Fibroblast of skin of right quadriceps (primary cell): ENCODE measurements at places on chromosomes 13 and 19.

DNA sequence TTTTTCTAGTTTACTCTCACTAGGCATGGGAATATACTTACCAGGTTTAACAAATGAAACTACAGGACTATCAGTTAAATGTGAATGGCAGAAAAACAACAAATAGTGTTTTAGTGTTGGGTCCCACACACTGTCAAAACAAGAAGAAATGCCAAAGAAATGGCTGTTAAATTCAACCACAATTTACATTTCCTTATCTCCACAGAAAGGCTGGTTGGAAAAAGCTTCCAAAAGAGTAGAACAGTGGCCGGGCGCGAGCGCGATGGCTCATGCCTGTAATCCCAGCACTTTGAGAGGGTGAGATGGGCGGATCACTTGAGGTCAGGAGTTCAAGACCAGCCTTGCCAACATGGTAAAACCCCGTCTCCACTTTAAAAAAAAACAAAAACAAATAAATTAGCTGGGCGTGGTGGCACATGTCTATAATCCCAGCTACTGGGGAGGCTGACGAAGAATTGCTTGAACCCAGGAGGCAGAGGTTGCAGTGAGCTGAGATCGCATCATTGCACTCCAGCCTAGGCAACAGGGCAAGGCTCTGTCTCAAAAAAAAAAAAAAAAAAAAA, 66.5 kb downstream of the SERP2 start:
- no peak for DNase-seq

- DNase-seq = no peak
Measured at GRCh38 chr13:90405301-90405700, 942.2 kb upstream of the MIR17HG start.

- DNase-seq = peak; percentile 3
Measured at GRCh38 chr13:38767506-38768265, 80.8 kb downstream of the FREM2 start.

DNA sequence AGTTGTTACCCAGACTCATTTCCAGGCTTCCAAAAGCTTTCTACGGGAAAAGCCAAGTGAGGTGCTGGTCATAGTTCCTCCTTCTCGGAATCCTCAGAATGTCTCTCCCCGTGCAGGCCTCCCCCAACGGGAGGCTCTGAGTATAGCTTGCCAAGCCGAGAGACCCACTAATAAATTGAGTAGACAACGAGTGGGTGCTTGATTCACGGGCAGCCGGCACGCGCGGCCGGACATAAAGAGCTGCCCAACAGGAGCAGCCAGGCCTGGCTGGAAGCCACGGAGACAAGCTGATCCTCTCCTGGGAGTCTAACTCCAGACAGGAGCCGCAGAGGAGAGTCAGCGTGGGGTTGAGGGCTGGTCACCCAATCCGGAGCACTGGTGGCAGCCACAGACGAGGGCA, 43.4 kb upstream of the MEDAG start:
- no peak for DNase-seq

GRCh38 chr19:18969931-18970659, 29.1 kb upstream of the HOMER3 start:
- no peak for DNase-seq

DNA sequence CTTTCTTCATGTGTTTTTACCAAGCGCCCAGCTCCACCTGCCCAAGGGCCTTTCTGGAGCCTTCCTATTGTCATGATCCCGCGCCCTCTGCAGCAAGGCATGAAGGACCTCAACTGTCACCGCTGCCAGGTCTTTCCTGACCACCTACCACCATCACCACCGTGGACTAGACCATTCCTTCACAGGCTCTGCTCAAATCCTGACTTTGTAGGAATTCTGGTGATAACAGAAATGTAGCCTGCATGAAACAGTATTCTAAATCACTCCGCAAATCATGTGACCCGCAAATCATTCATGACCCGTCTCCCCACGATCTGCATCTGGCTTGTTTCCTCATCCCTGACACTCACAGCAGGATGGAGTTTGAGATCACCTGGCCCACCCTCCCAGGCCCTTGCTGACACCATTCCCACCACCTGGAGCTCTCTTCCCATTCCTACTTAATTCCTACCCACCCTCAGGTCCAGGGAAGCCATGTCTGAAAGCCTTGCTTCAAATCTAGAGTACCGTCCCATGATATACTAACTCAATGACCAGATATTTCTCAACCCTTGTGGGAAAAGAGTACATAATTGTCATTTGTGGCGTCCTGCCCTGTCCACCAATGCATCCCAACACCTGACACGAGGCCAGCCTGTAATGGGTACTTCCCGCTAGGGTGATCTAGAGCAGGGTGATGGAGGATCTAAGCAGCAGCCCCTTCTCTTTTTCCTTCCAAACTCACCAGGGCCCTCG, 1.3 kb downstream of the UBE2S start:
- DNase-seq = no peak

DNA sequence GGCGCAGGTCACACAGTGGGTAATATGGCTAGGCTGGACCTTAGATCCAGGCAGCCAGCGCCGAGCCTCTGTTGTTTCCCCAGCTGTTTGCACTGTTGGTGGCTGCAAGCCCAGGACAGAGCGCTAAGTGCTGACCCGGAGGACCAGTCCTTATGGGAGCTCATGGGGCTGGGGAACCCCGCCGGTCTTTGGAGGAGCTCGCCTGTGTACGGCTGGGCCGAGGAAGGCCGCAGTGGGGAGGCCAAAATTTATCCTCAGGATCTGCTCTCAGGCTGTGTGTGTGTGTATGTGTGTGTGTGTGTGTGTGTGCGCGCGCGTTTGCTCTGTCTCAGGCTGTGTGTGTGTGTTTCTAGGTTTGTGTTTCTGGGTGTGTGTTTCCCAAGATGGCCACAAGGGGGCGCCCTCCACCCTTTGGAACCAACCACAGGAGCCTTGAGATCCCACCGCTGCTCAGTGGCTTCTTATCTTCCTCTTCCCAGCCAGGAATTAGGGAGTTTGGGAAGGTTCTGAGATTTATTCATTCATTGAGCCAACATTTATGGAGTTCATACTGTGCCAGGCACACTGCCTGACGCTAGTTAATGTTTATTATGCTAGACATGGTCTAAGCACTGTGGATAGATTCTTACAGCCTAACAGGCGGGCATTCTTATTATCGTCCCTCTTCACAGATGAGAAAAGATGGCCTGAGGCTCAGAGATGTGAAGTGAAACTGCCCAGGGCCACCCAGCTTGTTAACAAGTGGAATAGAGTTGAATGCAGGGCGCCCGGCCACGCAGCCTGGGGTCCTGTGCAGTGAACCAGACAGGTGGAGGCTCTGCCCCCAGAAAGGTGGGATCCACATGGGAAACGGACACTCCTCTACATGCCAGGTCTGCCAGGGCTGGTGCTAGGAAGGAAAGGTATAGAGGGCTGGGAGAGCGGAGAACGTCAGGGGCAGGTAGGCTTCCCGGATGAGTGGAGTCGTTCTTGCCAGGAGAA, 13.0 kb downstream of the PGLYRP1 start:
- peak; percentile 60 for DNase-seq

- no peak for DNase-seq
Measured at GRCh38 chr19:55261671-55262126, 2.9 kb upstream of the PPP6R1 start.

DNA sequence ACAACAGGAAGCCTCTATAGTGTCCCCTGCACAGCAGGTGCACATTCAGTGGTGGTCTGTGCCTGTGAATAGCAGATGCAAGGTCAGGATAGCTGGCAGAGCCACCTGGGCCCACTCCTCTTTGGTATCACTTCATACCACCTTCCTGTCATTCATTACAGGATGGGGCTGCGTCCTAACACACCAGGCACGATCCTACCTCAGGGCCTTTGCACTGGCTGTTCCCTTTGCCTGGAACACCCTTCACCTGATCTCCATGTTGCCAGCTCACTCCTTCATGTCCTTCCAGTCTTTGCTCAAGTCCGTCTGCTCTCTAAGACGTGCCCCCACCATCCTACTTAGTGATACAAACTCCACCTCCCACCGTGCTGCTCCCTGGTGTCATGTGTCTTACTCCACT, 4.6 kb upstream of the LPAR2 start:
- DNase-seq = no peak

DNA sequence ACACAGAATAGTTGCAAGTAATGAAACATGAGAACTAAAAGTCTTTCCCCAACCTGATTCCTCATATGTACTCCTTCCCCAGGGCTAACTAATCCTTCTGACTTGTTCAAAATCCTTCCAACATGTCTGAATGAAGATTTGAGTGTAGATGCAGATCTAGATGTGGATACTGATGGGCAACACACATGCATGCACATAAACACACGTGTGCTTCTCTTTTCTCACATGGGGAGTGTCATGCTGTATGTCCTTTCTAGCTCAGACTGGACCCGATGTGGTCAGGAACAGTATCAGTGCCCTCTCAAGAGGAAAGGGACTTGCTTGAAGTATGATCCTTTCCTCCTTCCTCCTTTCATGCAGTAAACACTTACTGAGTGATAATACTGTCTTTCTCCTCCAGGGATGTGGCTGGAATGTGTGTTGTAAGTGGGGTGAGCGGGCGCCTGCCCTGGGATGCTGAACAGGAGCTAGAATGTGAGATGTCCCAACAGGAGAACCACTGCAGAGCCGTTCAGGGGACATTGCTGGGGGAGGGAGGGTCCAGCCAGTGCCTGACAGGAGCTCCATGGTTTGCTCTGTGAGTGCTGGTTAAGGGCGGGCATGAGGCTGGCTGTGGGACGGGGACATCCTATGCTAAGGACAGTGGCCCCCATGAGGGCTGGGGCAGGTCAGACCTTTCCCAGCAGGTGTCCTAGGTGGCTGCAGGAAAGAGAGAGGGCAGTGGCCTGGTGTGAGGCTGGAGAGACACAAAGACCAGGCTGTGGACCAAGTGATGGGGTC, 146.9 kb downstream of the TEX29 start:
- no peak for DNase-seq

DNA sequence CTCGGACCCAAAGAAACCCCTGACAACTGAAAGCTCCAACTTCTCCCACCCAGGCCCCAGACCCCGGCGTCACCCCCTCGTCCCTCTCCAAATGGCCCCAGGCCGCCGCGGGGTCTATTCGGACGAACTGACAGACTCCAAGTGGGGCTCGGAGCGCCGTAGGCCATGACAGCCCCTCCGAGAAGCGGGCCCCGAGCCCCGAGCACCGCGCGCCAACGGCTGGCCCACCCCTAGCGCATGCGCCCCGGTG, 360 bp downstream of the DDX39A start:
- no peak for DNase-seq

DNA sequence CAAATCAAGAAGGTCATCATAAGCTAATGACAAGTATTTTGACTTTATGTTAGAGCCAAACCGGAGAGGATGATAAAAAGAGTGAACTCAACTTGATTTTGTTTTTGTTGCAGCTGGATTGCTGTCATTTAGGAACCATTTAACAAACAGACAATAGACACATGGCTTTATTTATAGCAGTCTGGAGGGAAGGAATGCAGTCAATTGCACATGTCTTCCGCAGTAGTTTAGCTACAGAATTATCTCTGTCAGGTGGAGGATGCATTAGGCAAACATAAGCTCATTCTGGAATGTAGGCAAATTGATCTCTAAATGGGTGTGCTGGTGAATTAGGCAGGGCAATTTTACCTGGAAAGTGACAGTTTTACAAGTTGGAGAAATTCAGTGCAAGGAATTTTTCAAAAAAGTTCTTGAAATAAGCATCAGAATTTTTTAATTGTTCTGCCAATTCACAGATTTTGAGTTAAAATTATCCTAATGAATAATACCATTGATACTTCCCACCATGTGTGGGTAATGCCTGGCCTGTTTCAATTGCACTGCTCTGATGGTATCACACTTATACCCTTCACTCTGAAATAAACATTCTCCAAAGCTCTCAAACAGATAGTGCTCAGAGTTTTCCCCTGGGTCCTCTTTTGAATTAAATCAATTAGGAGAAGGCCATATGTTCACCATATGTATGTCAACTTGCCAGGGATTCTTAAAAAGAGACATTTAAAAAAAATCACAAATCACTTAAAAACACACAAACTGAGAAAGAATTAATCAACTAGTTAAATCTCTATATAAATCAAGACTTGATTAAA, 318.3 kb downstream of the NDFIP2 start:
- DNase-seq = peak; percentile 63

DNA sequence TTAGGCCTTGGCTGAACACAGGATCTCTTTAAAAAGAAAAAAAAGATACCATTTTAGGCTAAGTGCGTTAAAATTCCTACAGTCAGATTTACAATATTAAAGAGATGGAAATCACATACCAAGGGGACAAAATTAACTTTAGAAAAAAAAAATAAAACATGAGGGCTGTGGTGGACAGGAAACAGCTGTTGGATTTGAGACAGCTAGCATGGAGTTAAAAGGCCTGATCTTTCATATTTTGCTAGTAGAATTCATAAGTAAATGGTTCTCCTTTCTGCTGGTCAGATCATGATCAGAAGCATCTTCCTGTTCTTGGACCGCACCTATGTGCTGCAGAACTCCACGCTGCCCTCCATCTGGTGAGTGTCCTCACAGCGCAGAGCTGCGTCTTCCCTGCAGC, 19.7 kb downstream of the CUL4A start:
- no peak for DNase-seq

GRCh38 chr13:98479496-98480003, 97.4 kb downstream of the STK24 start:
- DNase-seq = no peak

GRCh38 chr19:5974721-5975387, 3.1 kb downstream of the RANBP3 start:
- DNase-seq = no peak

GRCh38 chr19:30565636-30566035, 193.5 kb downstream of the ZNF536 start:
- no peak for DNase-seq

DNA sequence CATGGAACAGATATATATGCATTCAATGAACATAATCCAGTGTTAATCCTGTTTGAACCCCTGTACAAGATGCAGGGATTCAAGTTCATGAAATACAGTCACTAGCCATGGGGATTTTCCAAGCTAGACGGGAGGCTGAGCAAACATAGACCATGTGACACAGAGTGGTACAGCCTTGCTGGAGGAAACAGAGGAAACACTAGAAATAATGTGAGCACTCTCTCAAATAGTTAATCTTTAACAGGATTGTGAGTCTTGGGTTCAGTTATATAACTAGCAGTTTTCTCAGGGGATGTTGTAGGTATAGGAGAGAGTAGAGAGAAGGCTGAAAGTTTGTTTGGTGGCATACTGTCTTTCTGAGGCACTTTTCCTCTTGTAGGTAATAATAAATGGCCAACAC, 13.9 kb upstream of the LGALS16 start:
- no peak for DNase-seq

DNA sequence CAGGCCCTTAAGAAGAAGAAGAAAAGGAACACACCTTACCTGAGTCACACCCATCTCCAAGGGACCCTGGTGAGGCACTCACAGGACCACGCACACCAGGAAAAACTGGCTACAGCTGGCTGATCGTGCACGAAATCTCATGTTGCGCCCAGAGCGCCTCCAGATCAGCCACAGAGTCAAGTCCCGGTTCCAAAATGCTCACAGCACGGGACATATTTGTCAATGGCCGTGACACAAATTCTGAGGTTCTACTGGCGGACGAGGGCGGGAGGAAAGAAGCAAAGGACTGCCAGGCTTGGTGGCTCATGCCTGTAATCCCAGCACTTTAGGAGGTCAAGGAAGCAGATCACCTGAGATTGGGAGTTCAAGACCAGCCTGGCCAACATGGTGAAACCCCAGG, 21.5 kb downstream of the SH3GL1 start:
- DNase-seq = no peak
